ENCODE measurements at places on chromosomes 16 and 17.

DNA sequence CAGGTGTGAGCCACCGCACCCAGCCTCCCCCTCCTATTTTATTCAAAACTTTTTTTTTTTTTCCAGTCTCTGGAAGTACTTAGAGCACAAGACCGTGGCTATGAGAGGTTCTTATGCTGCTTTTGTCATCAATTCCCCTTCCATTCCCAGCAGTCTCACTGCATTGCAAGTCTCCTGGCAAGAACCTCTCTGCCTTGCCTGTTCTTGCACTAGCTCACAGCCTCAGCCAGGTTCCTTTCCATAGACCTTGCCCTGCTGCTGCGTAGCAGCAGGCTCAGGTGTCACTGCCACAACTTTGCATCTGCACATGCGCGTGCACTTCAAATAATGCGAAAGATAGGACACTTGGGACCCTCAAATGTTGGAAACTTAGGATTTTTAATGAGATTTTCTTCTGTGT, 15.6 kb downstream of the ATP6V0A1 start:
- DNase-seq: no peak

DNA sequence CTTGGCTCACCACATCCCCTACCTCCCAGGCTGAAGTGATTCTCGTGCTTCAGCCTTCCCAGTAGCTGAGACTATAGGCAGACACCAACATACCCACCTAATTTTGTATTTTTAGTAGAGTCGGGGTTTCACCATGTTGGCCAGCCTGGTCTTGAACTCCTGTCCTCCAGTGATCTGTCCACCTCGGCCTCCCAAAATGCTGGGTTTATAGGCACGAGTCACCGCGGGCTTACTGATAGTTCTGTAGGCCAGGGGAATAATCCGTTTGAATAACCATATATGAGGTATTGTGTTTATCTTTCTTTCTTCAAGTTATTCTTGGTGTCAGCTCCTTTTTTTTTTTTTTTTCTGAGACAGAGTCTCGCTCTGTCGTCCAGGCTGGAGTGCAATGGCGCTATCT, 7.7 kb downstream of the FAM234A start:
- no peak for DNase-seq

DNA sequence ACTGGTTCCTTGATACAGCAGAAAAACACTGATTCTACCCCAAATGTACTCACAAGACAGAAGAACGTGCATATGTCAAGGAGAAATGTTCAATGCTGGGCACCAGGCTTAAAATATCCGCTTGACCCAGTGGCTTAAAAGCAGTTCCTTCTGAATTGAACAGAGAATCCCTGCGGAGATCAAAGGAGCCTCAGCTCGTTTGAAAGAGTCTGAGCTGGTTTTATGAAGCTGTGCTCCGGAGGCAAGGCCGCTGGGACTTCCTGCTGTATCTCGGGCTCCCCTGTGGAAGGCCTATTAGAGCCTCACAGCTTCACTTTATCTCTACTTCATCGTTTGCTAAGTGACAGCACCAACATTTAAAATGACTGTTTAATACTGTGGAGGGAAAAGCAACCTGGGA, 2.2 kb downstream of the LMF1 start:
- DNase-seq: no peak

GRCh38 chr17:8622191-8622590, 8.3 kb downstream of the MYH10 start:
- DNase-seq: no peak

DNA sequence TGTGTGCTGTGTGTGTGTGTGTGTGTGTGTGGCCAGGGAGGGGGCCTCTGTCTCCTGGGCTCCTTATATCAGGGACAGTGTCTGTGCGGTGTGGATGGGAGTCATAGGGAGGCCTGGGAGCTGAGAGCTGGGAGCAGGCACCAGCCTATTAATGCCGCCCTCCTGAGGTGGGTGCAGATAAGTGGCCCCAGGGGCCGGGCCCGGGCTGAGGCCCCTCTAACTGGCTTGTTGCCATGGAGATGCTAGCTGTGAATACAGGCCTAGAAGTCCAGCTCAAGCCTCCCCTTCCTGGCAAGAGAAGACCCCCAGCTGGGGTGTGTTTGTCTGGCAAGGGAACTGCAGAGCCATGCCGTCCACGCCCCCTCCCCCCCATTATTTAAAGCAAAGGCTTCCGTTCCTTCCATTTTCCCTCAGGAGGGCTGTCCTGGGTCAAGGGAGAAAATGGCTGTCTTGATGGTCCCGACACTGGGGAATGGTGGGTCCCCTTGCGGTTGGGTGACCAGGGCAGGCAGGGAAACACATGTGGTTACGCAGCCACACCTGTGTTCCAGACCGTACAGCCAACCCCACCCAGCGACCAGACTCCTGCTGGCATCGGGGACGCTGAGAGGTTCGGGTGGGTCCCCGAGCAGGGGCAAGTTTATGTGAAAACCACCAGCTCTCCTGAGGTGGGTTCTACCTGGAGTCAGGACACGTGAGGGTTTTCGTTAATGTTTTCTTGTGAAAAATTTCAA, 141.1 kb downstream of the MRM1 start:
- DNase-seq: no peak

- no peak for DNase-seq
Measured at GRCh38 chr17:58728798-58729197, 26.9 kb upstream of the PPM1E start.

DNA sequence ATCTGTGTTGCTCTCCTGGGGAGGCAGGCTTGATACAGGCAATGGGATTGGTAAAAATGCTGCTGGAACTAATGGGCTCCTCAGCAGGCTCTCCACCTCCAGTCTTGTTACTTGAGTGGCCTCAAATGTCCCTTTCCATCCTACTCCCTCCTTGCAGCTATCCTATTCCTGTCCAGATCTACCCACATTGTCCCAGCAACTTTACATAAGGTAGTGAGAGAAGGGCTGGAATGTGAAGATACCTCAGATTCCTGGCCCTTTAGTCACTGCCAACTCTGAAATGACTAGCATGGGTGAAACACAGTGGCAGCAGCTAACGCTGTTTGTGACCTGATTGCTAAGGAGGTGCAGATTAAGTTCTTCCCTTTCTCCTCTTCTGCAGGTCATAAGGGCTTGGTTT, 210.1 kb upstream of the HS3ST4 start:
- DNase-seq: no peak

DNA sequence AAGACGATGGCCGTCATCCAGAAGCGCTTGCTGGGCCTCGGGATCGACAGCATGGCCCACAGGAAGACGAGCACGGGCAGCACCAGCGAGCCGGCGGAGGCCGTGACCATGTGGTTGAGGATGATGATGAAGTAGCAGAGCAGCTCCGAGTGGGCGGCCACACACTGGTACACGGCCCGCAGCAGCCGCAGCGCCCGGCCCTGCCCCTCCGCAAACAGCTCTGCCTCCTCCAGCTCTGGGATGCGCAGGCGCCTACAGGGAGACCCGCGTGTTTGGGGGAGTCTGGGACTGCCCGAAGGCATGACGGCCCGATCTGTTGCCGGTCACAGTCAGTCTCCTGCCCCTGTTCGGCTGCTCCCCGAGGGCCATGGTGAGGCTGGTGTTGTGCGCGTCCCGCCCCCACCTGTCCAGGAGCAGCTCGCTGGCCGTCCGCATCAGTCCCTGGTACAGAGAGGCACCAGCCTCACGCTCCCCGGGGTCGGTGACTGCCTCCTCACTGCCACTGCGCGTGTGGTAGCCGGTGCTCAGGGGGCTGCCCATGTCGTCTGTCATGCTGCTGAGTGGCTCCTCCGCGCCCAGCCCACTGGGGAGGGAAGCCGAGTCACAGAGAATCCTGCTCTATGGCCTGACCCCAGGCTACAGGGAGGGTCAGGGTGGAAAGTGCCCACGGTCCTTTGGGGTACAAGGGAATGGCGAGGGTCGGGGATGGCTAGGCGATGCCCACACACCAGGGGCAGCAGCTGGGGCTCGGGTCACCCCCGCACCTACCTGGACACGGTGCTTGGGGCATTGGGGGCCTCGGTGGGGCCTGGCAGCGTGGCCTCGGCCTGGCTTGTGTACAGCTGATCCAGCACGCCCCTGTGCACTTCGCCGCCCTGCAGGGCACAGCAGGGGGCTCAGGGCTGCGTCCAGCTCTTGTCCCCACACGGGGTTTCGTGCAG, 15.8 kb downstream of the CTU2 start:
- DNase-seq: no peak

DNA sequence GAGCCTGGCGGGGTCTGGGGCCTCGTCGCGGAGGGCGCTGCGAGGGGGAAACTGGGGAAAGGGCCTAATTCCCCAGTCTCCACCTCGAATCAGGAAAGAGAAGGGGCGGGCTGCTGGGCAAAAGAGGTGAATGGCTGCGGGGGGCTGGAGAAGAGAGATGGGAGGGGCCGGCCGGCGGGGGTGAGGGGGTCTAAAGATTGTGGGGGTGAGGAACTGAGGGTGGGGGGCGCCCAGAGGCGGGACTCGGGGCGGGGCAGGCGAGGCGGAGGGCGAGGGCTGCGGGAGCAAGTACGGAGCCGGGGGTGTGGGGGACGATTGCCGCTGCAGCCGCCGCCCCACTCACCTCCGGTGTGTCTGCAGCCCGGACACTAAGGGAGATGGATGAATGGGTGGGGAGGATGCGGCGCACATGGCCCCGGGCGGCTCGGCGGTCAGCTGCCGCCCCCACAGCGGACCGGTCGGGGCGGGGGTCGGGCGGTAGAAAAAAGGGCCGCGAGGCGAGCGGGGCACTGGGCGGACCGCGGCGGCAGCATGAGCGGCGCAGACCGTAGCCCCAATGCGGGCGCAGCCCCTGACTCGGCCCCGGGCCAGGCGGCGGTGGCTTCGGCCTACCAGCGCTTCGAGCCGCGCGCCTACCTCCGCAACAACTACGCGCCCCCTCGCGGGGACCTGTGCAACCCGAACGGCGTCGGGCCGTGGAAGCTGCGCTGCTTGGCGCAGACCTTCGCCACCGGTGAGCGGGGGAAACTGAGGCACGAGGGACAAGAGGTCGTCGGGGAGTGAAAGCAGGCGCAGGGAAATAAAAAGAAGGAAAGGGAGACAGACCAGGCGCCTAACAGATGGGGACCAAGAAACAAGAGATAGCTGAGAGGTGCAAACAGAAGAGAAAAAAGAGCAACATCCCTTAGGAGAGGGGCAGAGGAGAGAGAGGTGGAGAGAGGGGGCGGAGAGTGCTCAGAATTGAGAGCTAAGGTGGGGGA, at the start of gene PNMT:
Gene PNMT (plus strand): TSS at position 509 of the 980 bp plus-strand sequence. CDS start 23 bp downstream, at position 532.
- DNase-seq: peak; percentile 53

DNA sequence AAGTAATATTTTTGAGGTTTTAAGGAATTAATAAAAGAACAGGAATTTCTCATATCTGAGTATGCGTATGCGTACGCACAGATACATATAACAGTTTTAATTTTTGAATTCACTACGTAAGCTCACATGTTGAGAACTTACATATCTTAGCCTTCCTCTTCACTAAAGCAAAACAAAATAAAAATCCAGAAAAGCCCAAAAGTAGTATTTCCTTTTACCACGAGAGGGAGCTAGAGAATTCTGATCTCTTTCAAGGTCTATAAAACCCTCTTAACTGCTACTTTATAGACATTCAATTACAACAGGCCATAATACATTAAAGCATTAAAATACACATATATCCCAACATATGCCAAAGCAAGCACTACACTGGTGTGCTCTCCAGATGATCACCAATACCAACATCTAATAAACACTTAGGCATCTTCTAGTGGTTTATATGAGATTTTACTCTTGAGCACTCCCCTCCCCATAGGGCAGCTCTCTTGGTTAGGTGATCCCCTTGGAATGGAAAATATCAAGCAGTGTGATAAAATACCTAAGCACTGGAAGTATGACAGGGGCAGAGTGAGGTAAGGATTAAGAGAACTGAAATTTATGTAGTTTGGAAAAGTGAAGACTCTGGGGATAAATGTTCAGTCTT, 94.0 kb downstream of the SKAP1 start:
- no peak for DNase-seq

GRCh38 chr17:48555258-48556228, 10.6 kb upstream of the HOXB2 start:
- DNase-seq: no peak

DNA sequence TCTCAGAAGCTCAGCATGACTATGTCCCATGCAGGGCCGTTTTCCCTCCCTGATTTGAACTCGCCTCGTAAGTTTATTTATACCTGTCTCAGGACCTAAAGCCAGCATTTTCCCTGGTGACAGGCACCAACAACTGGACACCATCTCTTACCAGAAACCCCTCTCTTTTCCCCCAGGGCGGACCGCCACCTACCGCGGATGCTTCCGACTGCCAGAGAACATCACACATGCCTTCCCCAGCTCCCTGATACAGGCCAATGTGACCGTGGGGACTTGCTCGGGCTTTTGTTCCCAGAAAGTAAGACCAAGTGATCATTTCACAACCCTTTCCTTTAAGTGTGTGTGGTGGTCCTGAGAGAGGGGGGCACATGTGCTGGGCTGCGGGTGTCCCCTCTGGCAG, 24.7 kb downstream of the WSCD1 start:
- no peak for DNase-seq

DNA sequence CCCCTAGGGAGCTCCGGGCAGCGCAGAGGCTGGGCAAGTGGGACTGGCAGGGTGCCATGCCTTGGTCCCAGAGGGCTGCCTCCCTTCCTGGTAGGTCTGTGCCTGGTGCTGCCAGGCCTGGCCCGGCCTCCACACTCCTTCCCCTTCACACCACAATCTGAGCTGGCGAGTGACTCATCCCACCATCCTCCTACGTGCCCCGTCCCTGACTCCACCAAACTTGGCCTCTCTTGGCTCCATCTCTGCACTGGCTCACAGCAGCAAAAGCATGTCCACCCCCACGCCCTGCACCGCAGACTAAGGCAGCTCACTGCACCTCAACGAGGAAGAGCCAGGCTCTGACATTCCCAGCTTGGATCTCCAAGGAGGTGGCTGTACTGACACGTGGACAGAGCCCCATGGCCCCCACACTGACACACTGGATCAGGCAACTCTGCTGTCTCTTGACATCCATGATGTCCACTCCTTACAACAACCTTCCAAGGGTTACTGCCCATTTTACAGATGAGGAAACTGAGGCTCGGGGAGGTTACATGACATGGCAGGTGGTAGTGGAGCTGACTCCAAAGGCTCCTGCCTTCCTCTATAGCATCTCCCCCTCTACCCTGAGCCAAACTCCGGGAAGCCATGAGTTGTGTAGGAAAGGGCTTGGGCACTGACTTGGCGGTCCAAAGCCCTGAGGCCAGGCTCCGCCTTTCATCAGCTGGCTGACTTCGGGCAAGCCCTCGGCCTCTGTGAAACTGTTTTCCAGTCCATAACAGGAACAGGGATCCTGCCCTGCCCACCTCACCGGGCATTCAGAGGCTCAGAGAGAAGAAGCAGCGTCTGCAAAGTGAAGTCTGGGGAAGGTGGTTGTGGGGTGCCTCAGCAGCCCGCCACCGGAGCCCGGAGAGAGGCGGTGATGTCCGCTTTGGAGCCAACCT, 20.1 kb upstream of the KRT19 start:
- DNase-seq: peak; percentile 12

GRCh38 chr17:17727111-17727659, 45.9 kb downstream of the RAI1 start:
- no peak for DNase-seq

Measured in stimulated activated CD8-positive, alpha-beta memory T cell treated with anti-CD3 and anti-CD28 coated beads, Interleukin-12 subunit alpha, Interleukin-12 subunit beta, amount 100 ng/mL, for 1 hour (primary cell).